ENCODE measurements at places on chromosomes 12 and 14.

DNA sequence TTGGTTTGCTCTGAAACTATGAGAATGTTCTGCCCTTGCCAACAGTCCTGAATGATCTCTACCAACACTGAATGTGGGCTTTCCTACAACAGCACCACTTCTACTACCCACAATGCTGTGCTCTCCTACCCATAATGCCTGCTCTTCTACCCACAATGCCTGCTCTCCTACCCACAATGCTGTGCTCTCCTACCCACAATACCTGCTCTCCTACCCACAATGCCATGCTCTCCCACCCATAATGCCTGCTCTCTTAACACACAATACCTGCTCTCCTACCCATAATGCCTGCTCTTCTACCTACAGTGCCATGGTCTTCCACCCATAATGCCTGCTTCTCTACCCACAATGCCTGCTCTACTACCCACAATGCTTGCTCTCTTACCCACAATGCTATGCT is 92.3 kb downstream of the KCNK13 start:
- no peak for DNase-seq

GRCh38 chr14:61887628-61888027 is 125.4 kb downstream of the SNAPC1 start:
- DNase-seq: no peak

- DNase-seq: no peak
Measured at GRCh38 chr12:116731801-116732200, 6.1 kb downstream of the SPRING1 start.

DNA sequence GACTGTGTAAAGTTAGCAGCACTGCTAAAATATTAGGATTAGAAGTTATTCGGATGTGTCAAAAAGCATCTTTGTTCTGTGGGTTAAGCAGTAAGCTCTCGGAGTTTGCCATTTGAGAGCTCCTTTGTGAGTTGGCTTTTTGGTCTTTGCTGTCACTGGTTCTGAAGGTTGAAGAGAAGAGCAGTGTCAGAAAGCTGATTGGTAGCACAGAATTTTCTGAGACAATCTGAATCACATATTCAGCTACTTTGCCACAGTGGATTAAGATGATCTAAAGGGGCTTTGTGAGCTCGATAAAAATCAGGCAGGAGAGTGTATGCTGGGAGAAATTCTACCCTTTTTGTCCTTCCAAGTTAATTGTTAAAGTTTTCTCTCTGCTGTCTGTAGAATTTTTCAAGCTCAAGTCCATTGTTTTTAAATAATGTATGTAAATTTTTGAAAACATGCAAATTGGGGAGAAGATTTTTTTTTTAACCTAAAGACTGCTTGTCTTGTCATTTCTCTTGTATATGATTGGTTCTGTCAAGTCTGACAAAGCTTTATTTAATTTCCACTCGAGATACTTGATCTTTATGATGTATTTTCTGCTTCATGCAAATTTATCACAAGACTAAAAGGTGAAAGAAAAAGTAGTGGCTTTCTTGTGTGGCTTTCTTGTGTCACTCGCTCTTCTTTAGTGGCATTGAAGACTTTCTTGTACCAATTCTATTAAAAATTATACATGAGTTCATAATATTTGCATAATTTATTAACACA is 307.3 kb downstream of the EGLN3 start:
- no peak for DNase-seq

DNA sequence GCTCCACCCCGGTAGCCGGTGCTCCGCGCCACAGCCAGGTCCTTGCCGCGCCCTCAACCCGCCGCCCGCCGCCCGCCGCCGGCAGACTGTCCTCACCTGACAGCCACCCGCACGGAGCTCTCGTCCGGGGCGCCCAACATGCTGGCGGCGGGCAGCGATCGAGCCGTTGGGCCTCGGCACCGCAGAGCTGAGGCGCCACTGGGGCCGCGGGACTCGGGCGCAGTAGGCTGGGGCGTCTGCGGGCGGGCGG is 164 bp downstream of the KIF21A start:
- DNase-seq: no peak

- DNase-seq: no peak
Measured at GRCh38 chr14:92759300-92759678, 10.9 kb upstream of the LGMN start.

DNA sequence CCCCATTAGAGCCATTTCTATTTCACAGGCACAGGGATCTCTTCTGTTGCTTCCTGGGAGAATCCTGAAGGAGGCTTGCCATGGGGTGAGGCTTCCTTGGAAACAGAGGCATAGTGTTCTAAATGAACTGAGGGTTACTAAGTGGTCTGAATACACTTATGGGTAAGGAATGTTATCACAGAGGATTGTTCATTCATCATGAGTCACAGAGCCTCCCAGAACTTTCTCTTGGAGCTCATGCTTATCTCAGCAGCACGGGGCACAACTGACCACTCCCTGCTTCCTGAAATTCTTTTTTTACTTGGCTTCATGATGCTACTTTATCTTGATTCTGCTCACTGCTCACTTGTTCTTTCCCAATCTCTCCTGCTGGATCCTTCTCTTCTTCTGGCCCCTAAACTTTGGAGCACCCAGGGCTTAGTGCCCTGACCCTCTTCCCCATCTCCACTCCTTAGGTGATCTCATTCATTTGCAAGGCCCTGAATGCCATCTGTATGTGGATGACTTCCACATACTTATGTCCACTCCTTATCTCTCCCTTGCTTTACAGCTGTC is 57.9 kb downstream of the ANO6 start:
- no peak for DNase-seq

DNA sequence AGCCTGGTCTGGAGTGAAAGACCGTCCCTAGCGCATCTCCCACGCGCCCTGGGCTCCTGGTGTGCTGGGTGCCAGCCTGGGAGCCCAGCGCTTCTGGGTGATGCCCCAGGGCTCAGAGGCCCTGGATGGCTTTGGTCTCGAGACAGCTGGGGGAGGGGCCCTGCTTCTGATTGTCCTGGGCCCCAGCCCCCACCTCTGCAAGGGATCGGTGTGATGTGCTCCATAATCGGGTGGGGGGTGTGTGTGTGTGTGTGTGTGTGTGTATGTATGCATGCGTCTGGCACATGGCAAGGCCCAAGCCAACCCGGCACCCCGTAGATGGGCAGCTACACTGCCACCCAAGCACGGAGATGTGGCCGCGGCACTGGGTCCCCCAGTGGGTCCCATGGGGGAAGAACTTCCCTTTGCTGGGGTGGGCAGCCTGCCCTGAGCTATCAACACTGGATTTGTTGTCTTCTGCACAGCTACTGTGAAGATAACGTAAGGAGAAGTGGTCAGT is 3.1 kb downstream of the ZBTB42 start:
- no peak for DNase-seq

DNA sequence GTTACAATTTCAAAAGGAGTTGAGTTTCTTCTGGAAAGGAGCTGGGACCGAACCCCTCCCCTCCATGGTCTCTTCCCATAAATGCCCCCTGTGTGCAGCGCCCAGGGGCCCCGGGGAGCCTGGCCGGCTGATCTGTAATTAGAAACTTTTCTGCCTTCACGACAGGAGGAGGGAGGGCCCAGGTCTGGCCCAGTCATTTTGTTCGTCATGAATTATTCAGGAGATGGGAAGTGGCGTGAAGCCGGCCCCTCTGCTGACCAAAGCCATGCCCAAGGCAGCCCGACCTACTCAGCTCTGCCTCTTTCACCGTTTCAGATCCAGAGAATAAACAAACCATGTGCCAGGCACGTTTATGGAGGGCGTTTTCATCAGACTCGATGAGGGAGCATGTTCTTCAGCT is 33.3 kb upstream of the MSI1 start:
- no peak for DNase-seq

- no peak for DNase-seq
Measured at GRCh38 chr14:74663884-74664283, 49.0 kb downstream of the AREL1 start.

GRCh38 chr14:72851635-72852034 is 42.3 kb downstream of the DPF3 start:
- DNase-seq: no peak
